ENCODE measurements at places on chromosomes 7 and 10.
A peak's percentile ranks its signal among the peaks of the same experiment; 100 is the strongest.

DNA sequence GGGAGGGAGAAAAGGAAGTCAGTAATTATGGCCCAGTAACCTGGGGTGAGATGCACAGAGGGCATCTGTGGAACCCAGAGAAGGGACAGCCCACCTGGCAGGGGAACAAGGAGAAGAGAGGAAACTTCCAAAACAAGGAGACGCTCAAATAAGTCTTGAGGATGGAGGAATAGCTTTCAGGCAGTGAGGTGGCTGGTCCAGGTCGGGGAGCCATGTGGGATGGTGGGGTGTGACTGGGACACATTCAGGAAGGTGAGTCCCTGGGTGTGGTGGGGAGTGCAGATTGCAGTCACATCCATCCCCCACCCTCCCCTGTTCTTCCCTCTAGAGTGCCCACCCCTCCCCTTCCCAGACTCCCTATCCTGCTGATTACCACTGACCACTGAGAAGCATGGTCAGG, 175.4 kb downstream of the GRID1 start:
- no peak for DNase-seq

GRCh38 chr10:53434413-53434812, 661.8 kb upstream of the MBL2 start:
- DNase-seq, result no peak

DNA sequence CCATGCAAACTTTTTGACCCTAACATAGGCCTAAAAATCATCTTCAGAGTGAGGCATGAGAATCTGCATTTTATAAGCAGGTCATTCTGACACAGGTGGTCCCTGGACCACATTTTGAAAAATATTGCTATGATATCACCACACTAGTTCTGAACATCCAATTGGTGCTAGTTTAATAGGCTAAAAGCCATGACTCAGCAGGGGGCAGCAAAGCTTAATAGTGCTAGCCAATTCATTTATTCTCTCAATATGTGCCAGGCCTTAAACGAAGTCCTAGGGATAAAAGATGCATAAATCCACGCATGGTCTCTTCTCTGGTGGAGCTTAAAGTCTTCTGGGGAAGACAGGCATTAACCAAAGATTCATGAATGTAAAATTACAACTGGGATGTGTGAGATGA, 10.2 kb upstream of the SLC25A28 start:
- no peak for DNase-seq

DNA sequence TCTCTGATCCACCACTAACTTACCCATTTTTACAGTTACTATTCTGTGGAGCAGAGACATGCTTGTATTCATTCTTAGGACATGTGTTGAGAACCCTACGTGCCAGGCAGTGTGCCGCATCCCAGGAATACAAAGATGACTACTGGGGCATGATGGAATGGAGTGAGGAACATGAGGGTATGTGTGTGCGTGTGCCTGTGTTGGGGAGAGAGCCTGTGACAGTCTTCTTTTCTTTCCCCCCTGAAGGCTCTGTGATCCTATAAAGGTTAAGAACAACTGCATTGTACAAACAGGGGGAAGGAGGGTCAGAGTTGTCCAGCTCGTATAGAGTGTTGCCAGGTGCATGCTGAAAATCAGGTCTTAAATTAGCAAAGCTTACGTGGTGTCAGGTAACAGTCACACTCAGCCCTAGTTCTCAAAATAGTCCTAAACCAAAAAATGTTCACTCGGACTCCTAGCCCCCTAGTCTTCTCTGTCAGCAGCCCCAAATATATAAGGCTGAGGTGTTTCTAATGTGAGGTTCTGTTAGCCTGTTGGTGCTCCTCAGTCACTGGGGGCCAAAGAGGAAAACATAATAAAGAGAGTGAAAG, 161.9 kb downstream of the CELF2 start:
- no peak for DNase-seq

GRCh38 chr7:68730194-68730593, 868.1 kb upstream of the AUTS2 start:
- DNase-seq, result no peak

GRCh38 chr7:51250512-51250911, 66.1 kb downstream of the COBL start:
- DNase-seq, result no peak

DNA sequence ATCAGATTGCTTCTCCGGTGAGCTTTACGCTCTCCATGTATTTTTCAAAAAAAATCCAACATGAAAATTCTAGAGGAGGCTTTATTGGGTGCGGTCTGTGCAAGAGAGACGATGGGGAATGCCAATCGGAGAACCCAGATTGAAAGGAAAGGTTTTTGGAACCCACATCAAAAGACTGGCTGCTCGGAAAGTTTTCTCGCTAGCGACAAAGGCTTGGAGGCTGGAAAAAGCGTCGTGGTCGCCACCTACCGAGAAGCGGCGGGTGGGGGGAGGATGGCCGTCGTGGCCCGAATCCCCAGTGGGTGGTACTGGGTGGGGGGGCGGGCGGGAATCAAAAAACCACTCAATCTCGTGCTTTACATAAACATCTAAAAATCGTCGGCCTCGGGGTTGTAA, 1.1 kb upstream of the GTF2I start:
- DNase-seq, result peak; percentile 49

DNA sequence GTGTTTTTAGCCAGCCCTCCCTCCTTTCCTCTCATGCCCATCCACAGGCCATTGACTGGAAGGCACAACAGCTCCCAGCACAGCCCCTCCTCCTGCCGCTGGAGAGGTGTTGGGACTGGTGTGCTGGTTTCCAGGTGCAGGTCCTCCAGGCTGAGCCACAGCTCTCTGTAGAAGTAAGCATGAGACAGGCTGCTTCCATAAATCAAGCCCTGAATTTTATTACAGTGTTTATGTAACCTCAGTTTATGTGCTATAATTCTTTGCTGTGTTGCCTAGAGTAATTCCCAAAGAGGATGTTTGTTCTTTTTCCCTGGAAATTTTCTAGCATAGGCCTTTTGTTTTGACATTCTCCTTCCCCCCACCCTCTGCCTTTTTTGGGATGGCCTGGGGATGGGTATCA, 445.8 kb downstream of the AUTS2 start:
- no peak for DNase-seq

- DNase-seq, result no peak
Measured at GRCh38 chr10:78049851-78050250, 16.2 kb downstream of the RPS24 start.

- no peak for DNase-seq
Measured at GRCh38 chr7:29854257-29854938, 48.1 kb downstream of the WIPF3 start.

DNA sequence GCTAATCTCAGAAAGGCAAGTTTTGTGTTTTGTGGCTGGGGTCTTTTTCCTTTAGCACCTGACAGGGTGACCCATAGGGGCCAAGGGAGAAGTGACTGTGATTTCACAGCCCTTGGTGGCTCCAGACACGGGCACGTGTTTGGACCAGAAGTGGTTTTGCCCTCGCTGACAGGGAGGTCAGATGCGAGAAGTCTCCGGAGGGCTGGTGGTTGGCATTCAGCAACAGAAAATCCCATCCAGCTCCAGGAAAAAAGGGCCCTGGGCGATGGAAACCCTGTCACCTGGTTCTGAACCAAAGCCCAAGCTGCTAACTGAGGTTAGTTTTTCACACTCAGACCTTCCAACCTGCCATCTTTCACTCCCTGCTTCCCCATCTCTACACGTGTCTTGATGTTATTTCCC, 272.9 kb downstream of the TRIL start:
- no peak for DNase-seq

DNA sequence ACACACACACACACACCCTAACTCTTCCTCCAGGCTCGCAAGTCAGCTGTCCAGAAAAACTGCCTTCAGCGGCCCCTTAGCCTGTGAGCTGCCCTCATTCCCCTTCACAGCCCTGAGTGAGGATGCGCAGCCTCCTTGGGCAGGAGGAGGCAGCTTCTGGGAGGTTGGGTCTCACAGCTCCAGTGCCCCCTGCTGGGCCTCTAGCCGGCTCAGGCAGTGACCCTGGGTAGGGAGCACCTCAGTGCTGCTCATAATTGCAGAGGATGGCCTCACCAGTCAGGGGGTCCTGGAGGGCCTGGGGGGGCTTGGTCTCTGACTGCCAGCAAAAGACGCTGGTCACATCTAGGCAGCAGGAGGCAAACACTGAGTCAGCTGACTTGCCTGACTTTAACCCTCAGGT, 43.7 kb downstream of the ZNF273 start:
- no peak for DNase-seq

DNA sequence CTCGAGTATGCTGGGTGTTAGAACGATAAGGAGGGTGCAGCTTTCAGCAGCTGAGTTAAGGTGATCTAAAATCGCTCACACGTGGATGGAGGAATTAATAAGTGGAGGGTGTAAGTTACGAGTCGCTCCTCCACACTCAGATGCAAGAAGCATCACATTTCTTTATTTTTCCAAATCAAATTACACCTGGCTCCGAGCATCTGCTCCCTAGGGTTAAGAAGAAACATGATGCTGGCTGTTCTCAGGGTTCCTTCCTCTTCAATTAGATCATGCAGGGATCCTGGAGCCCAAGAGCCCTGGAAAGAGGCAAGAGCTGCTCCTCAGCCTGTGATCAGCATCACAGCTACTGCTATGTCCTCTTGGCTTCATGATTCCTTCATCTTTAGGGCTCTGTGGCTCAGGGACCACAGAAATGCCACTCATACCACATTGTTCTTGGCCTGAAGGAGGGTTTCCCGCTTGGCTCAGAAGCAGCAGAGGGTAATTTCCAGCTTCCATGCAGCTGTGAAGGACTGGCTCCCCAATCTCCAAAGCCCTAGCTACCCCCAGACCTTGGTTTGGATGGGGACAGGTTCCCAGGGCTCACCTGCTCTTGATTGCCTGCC, 235.9 kb upstream of the ZNF32 start:
- no peak for DNase-seq

DNA sequence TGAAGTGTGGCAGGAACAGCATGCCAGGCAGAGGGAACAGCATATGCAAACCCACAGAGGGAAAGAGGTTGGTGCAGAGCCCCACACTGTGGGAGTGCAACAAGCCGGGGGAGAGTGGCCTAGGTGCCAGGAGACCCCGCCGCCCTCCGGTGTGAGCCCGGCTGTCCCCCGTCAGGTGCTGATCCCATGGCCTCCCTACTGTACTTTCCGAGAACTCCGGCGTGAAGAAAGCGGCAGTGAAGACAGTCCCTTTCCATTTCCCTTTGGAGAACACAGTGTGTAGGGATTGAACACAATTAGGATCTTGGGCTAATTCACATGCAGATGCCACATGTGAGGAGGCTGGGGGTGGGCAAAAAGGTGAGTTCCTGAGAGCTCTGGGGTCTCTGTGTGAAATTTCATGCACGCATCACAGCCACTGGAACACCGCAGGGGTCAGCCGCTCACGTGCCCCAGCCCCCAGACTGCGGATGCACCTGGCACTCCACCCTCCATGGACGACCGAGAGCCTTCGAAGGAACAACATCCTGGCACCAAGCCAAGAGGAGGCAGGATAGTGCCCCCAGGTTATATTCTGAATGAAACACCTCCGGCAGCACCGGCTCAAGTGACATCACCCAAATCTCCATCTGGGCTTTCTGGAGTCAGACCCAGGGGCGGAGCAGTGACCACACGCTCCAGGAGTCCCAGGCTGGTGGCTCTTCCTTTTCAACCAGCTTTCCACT, 82.1 kb upstream of the PPP2R2D start:
- no peak for DNase-seq

DNA sequence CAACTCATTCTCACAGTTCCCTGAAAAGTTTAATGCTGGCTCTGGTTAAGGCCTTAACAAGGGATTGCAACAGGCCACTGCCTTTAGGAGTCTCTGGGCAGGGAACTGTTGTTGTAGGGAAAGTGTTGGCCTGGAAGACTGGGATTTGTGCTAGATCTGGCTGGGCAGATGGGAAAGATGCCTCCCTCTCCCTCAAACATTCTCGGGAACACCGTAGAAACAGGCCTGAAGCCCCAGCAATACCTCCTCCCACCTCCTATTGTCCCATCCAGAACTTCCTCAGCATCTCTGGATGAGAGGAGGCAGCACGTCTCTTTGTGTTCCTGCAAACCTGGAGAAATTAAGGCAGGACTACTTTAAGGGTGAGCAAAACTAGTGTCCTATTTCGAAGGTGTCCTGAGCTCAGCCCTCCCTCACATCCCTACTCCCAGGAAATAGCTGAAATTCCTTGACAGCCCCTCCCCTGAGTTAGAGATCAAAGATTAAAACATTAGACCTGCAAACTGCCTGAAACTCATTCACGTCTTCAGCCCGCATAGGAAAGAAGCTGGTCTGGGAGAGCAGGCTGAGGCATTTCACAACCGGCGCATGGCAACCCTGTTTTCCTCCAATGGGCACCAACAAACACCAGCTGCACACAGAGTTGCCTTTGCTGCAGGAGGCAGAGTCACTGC, 10.9 kb upstream of the MAP3K8 start:
- DNase-seq, result no peak

DNA sequence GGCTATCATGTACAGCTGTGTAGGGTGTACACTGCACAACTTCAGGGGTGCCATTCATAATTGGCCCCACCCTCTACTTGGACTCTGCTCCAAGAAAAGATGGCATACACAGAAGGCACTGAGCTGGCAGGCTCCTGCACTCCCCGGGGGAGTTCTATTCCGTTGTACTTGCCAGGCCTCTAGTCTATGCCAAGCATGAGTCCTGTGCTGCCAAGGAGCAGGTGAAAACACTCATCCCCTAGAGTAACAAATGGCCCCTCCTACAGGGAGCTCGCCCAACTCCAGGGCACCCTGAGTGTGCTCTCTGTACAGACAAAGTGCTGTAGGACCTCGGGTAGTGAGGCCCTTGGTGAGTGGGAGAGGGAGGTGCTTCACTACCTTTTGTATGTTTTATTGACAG, 127.2 kb downstream of the SLIT1 start:
- no peak for DNase-seq

DNA sequence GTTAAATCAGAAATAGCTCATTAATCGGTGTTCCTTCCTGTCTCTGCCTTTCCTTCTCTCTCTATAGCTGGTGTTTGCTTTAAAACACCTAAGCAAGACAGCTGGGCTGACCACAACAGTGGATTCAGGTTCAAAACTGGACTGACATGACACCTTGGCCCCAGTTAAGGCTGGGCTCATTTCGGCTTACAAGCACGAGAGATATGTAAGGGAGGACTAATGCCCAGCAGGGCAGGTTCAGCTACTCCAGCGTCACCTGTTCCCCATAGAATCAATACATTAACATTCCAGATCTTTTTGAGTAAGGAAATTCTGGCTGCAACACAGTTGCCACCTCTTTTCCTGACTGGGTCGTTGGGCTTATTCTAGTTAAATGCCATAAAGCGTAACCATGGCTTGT, 323.0 kb upstream of the AOAH start:
- no peak for DNase-seq
